ENCODE measurements at places on chromosomes 11 and 22.

DNA sequence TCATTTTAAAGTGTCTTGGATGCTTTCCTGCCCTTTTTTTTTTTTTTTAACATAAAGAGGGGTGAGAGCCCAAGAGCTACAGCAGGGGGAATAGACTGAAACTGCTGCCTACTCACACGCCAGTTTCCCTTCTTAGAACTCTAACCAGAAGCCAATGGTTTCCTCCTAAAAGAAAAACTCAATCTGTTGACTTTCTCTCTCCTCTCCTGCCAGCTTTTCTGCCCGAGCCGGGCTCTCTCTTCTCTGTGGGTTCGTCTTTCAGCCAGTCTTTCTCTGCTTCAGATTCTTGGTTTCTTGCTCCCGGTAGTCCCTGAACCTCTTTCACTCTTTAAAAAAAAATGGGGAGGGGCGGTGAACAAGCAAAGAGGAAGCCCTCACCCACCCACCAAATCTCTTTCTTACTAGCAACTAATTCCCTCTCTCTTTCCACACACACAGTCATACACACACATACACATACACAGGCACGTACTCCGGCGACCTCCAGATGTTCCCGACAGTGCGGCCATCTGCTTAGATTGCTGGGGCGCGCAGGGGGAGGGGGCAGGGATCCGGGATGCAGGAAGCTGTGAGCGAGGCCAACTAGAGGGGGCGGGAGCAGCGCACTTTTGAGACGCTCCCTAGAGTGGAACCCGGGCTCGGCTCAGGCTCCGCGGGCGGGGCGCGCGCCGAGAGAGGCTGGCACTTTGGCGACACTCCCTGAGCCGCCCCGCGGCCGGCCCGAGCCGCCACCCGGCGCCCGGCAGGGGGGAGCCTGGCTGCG, 444 bp upstream of the TSKU start:
- DNase-seq: no peak

DNA sequence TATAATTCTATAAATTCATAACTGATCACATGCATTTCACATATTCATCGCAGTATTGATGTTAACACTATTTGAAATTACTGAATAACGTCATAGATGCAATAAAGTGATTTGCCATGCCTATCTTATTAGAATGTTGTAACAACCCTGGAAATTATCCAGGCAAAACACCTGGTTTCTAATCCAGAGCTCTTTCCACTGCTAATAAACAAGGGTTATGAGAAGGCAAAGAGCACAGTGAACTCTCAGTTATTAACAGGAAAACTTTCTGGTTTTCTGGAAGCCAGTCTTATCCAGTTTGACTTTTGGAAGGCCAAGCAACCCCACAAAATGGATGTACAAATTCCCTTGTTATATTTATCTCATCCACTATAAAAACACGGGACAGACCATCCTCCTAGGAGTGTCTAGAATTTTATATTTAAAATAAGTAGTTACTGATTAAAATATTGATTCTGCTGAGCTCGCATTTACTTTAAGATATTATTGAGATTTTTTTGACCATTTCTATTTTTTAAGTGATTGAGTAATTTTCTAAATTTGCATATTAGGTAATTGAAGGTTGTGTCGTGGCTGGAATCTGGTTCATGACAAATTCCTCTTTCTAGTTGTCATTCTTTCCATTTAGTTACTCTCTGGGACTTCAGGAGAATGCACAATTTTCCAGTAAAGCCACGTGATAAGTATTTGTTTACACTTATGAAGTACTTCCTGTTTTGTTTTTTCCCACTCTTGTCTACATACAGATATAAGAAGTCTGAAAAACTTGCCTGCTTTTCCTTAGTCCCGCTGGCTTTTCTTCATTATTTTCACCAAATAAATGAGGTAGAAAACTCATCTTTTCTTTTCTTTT, 47.9 kb downstream of the DCUN1D5 start:
- DNase-seq: no peak

DNA sequence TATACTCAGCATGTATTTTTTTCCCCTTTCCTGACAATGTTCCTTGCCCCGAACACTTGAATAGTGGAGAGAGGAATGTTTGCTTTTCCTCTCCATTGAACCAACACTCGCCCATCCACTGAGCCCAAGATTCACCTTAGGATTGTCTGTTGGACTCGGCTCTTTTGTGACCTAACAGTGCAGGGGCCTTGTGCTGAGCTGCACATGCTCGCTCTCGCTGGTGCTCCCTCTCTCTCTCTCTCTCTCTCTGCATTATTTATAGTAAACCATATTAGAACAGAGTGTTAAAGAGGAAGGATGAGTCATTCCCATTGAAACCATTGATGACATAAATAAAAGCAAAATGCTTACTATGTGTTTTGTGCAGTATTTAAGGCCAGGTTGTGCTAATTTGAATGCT, 20.7 kb downstream of the ZBTB16 start:
- DNase-seq: no peak

- no peak for DNase-seq
Measured at GRCh38 chr22:29670626-29671025, 49.2 kb upstream of the CABP7 start.

All from T-helper 17 cell (primary cell).